ENCODE measurements at places on chromosomes 13 and 19.

GRCh38 chr13:44298314-44298713 is 75.3 kb upstream of the SERP2 start:
- DNase-seq: no peak

- no peak for DNase-seq
Measured at GRCh38 chr19:4328243-4328990, 10.2 kb downstream of the STAP2 start.

DNA sequence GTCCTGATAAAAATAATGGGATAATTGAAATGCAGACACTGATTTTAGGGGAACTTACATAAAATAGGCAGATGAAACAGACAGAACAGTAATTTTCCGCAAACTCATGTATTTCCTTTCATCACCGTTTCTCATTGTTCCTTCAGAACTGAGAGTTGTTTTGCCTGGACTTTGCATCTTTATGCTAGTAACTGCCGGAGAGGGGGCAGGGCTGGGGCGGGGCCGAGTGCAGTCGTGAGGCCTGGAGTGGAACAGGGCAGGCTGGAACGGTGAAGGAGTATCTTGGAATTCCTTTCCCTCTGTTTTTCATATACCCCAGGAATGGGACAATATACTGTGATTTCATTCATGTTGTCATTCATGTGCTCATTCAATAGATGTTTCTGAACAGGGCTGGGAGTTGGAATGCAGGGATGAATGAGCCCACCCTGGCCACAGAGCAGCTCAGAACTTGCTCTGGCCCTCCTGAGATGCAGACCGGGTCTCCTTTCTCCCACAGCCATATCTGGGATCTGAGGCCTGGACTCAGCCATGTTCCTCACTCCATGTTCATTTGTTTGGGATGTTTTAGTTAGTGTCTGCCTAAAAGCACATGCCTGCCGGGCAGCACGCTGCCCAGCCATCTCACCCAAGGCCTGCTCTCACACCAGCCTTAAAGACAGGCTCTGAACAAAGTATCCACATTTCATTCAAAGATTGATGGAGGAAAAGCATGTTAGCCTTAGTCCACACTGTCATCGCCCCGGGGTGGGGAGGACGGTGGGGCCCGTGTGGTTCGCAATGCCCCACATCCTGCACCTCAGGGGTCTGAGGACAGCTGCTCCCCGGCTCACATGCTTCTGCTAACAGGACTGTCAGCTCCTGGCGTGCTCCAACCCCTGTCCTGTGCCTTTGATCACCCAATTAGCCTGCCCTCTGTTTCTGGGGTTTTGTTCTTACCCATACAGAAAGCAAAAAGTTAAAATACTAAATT is 92.9 kb downstream of the SOX1 start:
- no peak for DNase-seq

DNA sequence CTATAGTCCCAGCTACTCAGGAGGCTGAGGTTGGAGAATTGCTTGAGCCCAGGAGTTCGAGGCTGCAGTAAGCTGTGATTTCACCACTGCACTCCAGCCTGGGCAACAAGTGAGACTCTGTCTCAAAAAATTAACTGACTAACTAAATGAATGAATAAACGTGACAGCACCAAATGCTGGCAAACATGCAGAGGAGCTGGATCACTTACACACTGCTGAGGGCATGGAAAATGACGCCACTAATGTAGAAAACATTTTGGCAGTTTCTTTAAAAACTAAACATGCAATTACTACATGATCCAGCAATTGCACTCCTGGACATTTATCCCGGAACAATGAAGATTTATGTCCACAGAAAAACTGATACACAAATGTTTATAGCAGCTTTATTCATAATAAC is 31.3 kb upstream of the GTF3A start:
- no peak for DNase-seq

DNA sequence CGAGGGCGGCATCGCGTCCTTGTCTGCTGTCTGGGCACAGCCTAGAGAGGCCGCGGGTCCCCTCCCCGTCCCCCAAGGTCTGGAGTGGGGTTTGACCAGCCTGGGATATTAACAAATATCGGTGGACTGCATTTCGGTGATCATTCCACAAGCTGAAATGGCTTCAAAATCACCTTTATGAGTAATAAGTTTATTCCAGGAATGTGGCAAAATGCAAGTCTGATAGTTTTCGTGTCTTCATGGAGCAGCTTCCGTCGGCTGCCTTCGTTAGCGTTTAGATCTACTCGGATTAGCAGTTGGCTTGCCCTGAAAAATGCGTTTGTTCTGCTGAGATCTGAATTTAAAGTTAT is 1.1 kb upstream of the GJA3 start:
- DNase-seq: no peak

DNA sequence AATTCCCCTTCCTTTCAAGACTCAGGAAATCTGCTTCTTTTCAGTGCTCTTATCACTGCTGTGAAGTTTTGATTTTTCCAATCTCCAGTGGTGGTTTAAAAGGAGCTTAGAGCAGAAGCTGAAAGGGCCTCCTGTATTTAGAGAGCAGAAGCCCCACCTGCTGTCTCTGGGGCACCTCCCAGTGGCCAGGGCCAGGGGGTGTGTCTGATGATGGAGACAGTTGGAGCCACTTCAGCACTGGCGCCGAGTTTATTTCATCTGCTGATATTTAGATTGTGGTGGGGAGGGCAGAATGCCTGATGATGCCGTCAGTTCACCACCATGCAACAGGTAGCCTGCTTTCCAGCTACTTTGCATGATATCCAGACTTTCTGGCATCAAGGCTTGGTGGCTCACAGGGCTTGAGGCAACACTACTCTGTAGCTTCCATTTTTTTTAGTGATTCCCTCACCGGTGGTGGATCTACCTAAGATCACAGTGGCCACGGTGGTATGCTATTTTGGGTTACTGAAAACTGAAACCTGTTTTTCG is 371.9 kb downstream of the KCNRG start:
- DNase-seq: no peak

GRCh38 chr19:799076-799881 is 2.0 kb downstream of the PTBP1 start:
- DNase-seq: no peak

DNA sequence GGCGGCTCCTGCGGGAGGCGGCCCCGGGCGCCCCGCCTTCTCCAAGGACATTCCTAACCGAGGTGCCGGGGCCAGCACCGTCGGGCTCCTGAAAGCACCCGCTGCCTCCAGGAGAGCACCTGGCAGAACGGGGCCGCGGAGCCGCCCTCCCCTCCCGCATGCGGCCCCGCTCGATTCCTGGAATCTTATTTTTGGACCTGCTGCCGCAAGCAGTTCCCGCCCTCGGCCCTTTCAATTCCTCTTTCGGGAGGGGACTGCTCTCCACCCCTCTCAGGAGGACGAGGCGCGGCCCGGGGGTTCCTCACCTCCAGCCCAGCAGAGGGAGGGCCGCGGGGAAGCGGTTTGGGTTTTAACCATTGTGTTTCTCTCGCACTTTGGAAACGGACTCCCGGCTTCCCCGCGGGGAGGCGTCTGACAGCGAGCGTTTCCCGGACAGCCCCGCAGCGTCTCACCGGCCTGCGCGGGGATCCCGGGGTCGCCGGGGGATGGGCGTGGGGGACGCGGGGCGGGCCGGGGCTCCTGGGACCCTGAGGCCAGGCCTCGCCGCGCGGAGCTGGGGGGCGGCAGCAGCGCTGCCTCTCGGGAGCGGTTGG is 849 bp downstream of the GAS6 start:
- no peak for DNase-seq

- DNase-seq: no peak
Measured at GRCh38 chr13:74061926-74062595, 72.1 kb downstream of the KLF12 start.

DNA sequence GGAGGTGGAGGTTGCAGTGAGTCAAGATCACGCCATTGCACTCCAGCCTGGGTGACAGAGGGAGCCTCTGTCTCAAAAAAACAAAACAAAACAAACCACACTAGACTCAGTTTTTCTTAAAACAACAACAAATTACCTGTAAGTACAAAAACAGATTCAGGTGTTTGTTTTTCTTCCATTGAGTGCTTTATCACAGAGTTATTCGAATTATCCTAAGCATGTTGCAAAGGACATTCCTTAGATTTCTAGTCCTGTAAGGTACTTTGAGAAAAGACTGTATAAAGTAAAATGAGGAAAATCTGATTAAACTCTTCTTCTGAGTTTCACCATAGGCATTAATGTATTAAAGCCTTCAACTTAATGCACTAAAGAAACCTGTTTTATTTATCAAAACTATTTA is 2.2 kb upstream of the EEF1AKMT1 start:
- DNase-seq: no peak

GRCh38 chr19:10835089-10835753 is 791 bp downstream of the TMED1 start:
- DNase-seq: no peak

DNA sequence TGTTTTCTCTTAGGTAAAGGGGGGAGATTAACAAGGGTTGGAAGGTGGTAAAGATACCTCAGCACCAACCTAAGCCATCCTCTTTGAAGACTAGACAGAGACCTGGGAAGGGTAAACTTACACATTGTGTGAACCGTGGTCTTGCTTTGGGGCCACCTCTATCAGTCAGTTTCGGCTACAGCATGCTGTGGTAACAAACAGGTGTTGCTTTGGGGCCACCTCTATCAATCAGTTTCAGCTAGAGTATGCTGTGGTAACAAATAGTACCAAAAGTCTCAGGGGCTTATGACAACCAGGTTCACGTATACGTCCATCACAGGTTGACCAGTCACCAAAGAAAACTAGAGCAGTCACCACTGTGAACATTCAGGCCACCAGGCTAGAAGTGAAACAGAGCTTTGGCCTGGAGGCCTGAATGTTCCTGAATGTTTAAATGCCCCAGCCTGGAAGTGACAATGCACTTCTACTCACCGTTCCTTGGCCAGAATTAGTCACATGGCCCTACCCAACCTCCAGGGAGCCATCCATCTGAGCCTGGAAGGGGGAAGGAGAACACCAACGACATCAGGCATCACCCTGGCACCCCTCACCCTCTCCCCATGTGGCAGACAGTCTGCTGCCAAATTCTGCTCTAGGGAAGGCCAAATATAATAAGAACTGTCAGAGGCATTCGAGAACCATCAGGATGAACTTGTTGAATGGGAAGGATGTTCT is 3.8 kb downstream of the FXYD7 start:
- no peak for DNase-seq

DNA sequence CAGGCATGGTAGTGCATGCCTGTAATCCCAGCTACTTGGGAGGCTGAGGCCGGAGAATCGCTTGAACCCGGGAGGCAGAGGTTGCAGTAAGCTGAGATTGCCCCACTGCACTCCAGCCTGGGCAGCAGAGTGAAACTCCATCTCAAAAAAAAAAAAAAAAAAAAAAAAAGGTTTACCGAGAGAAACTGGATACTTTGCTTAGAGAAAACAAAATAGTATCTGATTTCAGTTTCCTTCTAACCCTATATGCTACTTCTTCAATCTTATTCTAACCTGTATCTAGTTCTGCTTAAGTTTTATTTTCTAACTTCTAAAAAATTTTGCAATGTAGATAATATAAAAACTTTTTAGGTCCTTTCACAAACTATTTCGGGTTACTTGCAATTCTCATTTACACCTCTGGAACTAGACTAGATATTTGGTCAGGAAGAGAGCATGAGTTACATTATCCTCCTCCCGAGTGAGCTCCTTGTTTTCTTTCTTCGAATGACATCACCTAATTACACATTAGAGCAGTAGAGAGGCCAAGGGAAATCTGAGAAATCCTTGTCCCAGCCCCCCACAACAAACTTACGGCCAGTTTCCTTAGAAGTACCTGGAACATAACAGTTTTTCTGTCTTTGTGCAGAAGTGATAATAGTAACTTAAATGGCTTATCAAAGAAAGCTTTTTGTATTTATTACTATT is 128.9 kb downstream of the B3GLCT start:
- no peak for DNase-seq

- peak; percentile 32 for DNase-seq
Measured at GRCh38 chr19:16441661-16442162, 30.1 kb downstream of the EPS15L1 start.

GRCh38 chr13:22648320-22648801 is 532.4 kb upstream of the SGCG start:
- DNase-seq: no peak

DNA sequence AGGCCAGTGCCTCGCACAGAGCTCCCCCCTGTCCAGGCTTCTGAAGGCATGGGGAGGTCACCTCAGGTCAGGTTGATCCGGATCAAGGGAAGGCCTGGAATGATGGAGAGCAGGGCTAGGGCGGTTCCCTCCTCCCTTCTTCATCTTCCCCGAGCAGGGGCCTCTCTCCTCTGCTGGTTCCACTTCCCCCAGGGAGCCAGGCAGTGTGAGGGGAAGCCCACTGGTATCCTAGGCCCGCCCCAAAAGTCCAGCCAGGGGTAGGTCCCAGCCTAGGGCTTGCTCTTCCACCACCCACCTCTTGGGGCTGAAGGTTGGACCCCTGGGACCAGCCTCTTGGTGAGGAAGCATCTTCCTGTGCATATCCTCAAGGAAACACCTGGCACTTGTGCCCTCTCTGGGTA is 16.4 kb upstream of the PRR19 start:
- DNase-seq: no peak

GRCh38 chr13:43100667-43101066 is 77.3 kb downstream of the DNAJC15 start:
- no peak for DNase-seq

GRCh38 chr13:96900986-96901385 is 93.3 kb downstream of the OXGR1 start:
- no peak for DNase-seq

DNA sequence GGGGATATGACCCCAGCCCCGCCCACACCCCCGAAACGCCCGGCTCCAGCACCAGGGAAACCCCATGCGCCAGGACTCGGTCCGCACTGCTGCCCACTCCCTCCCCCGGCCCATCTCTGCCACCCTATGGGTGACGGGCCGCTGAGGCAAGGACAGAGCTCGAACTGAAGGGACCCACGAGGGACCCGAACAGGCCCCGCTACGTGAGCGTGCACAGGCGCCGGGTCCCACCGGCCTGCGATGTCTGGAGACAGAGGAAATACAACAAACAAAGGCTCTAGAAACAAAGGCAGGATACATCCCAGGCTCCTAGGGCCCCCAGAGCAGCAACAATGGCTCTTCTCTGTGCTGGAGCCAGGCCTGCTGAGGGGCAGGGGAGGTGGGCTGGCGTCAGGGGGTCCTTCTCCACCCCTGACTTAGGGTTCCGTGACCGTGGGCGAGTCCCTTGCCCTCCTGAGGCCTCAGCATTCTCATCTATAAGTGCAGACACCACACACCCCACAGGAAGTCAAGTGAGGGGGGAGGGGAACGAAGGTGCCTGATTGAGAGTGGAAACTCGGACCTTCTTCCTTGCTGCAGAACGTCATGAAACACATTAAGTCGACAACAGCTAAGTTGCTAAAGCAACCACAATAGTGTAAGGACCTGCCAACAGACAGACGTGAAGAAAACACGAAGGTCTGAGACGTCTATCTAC is 3.1 kb downstream of the ABHD17A start:
- no peak for DNase-seq

GRCh38 chr13:97348569-97349100 is 85.3 kb upstream of the RAP2A start:
- DNase-seq: peak; percentile 9

DNA sequence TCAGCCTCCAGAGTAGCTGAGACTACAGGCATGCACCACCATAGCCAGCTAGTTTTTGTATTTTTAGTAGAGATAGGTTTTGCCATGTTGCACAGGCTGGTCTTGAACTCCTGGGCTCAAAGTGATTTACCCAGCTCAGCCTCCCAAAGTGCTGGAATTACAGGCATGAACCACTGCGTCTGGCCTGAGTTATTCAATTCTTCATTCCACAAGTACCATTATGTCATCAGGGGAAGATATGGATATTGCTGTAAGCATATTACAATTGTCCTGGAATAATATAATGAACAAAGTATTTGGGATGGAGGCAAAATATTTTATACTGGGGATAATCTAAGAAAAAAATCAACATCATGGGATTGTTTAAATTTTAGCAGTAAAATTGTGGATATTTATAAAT is 646.0 kb upstream of the SLITRK6 start:
- no peak for DNase-seq
